ENCODE measurements at places on chromosomes 1 and 21.

- DNase-seq: no peak
Observed at GRCh38 chr21:28904961-28905435, 87.7 kb downstream of the LTN1 start.

DNA sequence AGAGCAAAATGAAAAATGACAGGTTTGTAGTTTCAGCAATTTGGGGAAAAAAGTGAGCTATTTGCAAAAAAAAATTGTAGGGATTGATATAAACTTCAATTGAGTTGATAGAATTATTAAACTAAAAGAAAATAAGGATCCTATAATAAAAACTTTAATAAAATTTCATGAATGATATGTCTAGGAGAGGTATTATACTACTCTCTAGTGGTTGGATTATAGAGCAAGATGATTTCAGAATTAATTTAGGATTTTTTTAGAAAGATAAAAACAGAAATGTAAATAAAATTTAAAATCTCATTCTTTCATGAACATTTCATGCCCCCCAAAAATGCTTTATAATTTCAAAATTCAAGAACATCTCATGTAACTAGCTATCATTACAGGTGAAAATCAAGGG, 430.4 kb downstream of the DSCAM start:
- DNase-seq: no peak

- no peak for DNase-seq
Observed at GRCh38 chr1:106360252-106360651, 696.2 kb upstream of the PRMT6 start.

GRCh38 chr1:87121711-87122163, 206.9 kb upstream of the LMO4 start:
- DNase-seq: no peak

GRCh38 chr1:226643177-226643576, 94.6 kb downstream of the STUM start:
- DNase-seq: peak; percentile 65

- DNase-seq: no peak
Observed at GRCh38 chr1:176939993-176940392, 224.5 kb downstream of the ASTN1 start.

DNA sequence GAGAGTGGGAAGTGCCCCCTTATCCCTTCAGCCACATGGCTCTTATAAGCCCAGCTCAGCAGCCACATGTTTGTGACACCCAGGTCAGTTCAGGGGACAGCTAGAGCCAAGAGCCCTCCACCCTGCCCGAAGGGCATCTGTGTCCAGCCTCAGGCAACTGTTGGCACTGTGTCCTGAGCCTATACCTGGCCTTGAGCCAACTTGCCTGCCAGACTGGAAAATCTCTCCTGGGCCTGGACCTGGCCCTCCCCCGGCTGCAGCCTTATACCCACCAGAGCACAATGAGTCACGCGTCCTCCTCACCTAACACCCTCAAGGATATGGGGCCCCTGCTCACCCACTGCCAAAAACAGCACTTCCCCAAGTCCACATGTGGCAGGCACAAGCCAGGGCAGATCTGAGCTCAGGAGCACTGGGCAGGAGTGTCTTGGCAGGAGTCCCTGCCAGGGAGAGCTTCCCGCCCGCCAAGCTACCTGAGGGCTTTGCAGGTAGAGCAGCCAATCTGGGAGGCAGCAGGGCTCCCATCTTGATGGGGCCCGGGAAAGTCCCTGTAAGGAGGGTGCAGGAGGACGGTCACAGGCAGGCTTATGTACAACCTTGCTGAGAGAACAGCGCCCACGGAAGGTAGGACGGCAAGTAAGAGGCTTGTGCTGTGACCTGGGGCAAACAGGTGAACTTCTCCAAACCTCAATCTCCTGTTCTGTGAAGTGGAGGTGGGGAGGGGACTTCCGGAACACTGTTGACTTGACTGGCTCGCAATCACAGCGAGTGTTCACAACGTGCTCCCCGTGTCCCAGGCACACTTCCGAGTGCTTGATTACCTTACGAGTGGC, 19.8 kb upstream of the HSPG2 start:
- DNase-seq: no peak

- no peak for DNase-seq
Observed at GRCh38 chr1:180863158-180863775, 49.4 kb upstream of the KIAA1614 start.

DNA sequence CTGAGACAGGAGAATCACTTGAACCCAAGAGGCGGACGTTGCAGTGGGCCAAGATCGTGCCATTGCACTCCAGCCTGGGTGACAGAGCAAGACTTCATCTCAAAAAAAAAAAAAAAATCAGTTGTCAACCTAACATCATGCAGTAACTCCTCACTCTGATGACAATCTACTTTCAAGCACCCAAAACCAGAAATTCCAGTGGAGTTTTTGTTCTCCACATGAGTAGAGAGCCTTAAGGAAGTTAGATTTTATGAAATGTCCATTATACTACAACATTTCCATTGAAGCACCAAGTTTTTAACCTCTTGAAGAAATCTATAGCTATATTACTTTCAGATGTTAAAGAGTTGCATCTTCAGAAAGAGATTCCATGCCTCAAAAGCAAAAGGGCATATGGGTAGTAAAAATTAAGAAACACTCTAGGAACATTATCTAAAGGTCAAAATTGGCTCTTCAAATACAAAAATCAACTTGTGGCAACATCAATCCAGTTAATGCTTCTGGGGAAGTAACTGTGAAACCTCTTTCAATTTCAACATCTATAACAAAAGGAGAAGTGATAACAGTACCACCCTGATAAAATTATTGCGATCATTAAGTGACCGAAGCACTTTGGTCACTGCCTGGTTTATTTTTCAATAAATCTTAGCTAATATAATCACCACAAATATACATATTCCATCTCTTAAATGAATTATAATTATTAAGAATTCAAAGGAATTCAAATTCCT, 7.7 kb downstream of the LPGAT1 start:
- no peak for DNase-seq

GRCh38 chr1:58764294-58764978, 19.4 kb downstream of the JUN start:
- DNase-seq: no peak

- no peak for DNase-seq
Observed at GRCh38 chr1:21510113-21510493, 880 bp downstream of the ALPL start.

GRCh38 chr1:109361649-109362048, 36.1 kb downstream of the SORT1 start:
- DNase-seq: no peak

DNA sequence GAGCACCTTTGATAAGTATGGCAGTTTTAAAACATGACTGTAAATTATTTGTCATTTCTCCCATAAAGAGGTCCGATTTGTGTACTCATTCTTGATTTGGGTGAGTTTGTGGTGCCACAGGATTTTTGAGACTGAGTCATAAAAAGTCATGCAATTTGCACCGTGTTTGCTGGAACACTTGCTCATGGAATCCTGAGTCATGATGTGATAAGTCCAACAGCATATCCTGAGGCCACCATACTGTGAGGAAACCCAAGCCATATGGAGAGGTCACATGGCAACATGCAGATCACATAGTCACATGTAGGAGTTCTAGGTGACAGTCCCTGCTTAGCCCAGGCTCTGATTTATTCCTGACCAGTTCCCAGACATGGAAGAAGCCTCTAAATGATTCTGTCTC, 40.8 kb upstream of the PRRX1 start:
- DNase-seq: no peak

DNA sequence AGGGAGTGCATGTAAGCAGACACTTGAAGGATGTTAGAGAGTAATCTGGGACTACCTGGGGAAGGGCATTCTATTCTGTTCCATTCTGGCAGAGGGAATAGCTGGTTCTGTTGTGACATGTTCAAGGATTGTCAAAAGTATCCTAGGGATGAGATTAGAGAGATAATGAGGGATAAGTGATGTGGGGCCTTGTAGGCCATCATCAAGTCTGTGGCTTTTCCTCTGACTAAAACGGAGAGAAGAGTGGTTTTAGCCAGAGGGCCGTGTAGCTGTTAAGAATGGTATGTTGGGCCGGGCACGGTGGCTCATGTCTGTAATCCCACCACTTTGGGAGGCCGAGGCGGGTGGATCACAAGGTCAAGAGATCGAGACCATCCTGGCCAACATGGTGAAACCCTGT, 23.6 kb downstream of the TGFB2 start:
- DNase-seq: no peak

DNA sequence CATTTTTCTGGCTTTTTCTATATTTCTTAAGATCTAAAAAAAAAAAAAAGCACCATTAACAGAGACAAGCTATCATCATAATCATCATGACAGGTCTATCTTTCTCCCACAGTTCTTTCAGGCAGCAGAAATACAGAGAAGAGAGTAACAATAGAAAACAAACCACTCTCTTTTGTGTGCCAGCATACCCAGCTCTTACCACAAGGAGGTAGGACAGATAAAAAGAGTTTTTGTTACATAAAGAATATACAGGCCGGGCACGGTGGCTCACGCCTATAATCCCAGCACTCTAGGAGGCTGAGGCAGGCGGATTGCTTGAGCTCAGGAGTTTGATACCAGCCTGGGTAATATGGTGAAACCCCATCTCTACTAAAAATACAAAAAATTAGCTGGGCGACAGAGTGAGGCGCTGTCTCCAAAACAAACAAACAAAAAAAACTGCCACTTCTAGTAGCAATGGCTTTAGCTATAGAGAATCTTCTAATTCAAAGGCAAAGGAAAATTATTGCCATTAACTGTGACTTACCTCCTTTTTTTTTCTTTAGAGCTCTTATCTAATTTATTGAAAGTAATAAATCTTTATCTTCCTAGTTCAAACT, 39.7 kb downstream of the ANKRD13C start:
- DNase-seq: no peak

GRCh38 chr1:24149866-24150233, 6.9 kb upstream of the IL22RA1 start:
- DNase-seq: no peak

GRCh38 chr1:69657971-69658370, 90.2 kb downstream of the LRRC7 start:
- DNase-seq: no peak

DNA sequence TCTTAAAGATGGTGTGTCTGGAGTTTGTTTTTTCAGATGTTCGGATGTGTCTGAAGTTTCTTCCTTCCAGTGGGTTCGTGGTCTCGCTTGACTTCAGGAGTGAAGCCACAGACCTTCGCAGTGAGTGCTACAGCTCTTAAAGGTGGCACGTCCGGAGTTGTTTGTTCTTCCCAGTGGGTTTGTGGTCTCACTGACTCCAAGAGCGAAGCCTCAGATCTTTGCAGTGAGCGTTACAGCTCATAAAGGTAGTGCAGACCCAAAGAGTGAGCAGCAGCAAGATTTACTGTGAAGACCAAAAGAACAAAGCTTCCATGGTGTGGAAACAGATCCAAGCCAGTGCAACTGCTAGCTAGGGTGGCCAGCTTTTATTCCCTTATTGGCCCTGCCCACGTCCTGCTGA, 1430.4 kb upstream of the B3GALT2 start:
- no peak for DNase-seq

DNA sequence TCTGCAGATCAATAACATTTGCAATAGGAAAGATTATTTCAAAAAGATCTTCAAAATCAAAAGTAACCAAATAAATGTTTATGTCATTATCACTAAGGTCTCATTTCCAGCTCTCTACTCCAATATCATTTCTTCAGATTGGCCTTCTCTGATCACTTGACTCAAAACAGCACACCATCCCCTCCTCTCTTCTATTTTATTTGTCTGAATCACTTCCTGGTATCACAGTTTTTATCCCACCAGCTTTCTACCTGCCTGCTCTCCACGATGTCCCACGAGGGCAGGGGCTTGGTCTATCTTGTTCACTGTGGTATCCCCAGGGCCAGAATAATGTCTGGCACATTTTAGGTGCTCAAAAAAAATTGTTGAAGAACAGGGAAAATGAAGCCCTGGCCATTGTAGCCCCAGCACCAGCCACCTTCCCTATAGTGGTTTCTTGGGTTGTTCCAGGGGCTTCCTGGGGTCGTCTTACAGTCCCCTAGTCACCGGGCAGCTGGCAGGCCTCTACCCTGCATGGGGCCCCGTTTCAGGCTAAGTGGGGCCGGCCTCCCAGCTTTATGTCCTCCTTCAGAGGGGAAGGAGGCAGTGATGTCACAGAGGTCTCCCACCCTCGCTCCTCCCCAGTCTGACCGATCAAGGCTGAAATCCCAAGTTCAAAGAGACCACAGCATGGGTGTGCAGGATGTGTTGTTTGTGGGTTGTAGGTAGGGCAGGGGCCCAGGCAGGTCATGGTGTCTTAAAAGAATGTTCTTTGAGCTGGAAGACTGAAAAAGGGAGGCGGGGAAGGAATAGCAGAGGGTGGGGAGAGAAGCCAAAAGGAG, 3.5 kb upstream of the PADI1 start:
- no peak for DNase-seq

GRCh38 chr1:160858097-160858496, 4.6 kb downstream of the CD244 start:
- DNase-seq: no peak

- no peak for DNase-seq
Observed at GRCh38 chr1:51916587-51917405, 38.3 kb upstream of the NRDC start.

- no peak for DNase-seq
Observed at GRCh38 chr1:230066031-230066430, 1.0 kb upstream of the GALNT2 start.

GRCh38 chr1:153734396-153735089, 6.7 kb downstream of the INTS3 start:
- DNase-seq: no peak
